ENCODE measurements at places on chromosomes 12 and 14. TPM values are rescaled to one million over a fixed set of nuclear protein-coding genes. Genes with fewer than 3 reads are reported as not detected.

DNA sequence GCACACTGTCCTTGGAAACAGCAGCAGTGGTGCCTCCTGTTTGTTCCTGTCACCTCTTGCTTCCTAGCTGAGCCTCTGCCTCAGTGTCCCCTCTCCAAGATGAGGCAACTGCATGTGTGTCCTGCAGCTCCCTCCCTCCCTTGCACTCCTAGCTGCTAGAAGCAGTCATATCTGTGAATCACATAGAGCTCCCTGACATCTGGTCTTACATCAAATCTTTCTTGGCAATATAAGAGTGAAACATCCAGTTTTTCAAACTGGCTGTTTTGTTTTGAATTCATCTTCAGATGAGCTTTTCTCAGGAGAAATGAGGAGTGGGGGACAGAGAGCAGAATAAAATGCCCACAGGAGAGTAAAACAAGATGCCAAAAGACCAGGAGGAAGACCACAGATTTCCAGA lies 103.7 kb downstream of the VCPKMT start:
- H3K27me3 ChIP-seq, result no peaks in the 10 kb centered on the region
- H3K36me3 ChIP-seq, result no peaks in the 10 kb centered on the region
- peak overlapping the region; percentile 73 for H3K27ac ChIP-seq
- no peak for DNase-seq

DNA sequence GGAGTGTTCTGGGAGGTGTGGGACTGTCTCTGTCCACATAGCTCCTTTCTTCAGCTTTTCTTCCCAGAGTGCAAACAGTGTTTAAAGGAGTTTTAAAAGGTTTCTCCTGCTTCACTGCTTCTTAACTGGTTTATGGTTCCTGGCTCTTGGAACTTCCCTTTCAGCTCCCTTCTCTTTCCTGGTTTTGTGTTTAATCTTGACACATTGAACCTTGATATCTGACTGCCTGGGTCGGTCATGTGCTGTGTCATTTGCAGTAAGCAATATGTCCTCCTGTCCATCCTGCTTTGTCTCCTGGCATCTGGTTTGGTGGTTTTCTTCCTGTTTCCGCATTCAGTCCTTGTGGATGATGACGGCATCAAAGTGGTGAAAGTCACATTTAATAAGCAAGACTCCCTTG lies 2.2 kb downstream of the TMEM106C start:
- H3K4me1 ChIP-seq, result peaks cover 29% of the 10 kb centered on the region
- H3K36me3 ChIP-seq, result no peaks in the 10 kb centered on the region
- H3K4me3 ChIP-seq, result peak overlapping the region; percentile 22
- H3K27ac ChIP-seq, result no peak overlapping the region
- H3K27me3 ChIP-seq, result peaks cover 11% of the 10 kb centered on the region

- H3K36me3 ChIP-seq, result no peaks in the 10 kb centered on the region
- DNase-seq, result no peak
- peaks cover 5% of the 10 kb centered on the region for H3K4me1 ChIP-seq
- H3K4me3 ChIP-seq, result no peak overlapping the region
- H3K27ac ChIP-seq, result no peak overlapping the region
Measured at GRCh38 chr12:11593013-11593412, 56.5 kb upstream of the ETV6 start.

GRCh38 chr14:91108941-91109611 lies 4.8 kb upstream of the DGLUCY start:
- H3K27ac ChIP-seq, result no peak overlapping the region
- DNase-seq, result no peak
- H3K4me3 ChIP-seq, result no peak overlapping the region
- H3K36me3 ChIP-seq, result no peaks in the 10 kb centered on the region
- peaks cover 30% of the 10 kb centered on the region for H3K4me1 ChIP-seq

- H3K27ac ChIP-seq, result no peak overlapping the region
- no peaks in the 10 kb centered on the region for H3K27me3 ChIP-seq
- no peak overlapping the region for H3K4me3 ChIP-seq
- DNase-seq, result no peak
Measured at GRCh38 chr12:124626971-124627411, 59.6 kb upstream of the NCOR2 start.

GRCh38 chr12:105820429-105821125 lies 318.2 kb downstream of the NUAK1 start:
- peak overlapping the region; percentile 21 for H3K27ac ChIP-seq
- H3K4me1 ChIP-seq, result peaks cover 65% of the 10 kb centered on the region
- no peak for DNase-seq
- H3K4me3 ChIP-seq, result no peak overlapping the region
- no peaks in the 10 kb centered on the region for H3K27me3 ChIP-seq
- peaks cover 3% of the 10 kb centered on the region for H3K36me3 ChIP-seq

DNA sequence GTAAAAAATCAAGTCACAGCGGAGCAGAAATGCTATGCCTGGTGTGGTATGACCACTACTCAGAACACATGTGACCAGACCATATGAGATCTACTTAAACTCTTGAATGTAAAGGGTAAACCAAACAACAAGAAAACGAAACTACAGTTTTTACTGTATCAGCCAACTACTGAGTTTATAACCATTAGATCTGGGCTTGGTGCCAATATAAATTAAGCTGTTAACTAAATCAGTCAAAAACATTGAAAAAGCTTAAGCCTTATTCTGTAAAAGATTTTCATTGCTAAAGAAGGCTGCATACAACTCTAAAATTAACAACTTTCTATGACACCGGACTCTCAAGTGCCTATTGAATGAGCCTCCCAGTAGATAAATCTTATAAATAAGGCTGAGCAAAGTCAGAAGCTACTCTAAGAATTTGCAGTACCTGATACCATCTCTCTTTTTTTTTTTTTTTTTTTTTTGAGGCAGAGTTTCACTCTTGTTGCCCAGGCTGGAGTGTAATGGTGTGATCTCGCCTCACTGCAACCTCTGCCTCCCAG lies 35.4 kb downstream of the SPTLC2 start:
- H3K36me3 ChIP-seq, result no peaks in the 10 kb centered on the region
- no peak for DNase-seq
- H3K27me3 ChIP-seq, result no peaks in the 10 kb centered on the region
- peaks cover 17% of the 10 kb centered on the region for H3K4me1 ChIP-seq
- no peak overlapping the region for H3K27ac ChIP-seq

DNA sequence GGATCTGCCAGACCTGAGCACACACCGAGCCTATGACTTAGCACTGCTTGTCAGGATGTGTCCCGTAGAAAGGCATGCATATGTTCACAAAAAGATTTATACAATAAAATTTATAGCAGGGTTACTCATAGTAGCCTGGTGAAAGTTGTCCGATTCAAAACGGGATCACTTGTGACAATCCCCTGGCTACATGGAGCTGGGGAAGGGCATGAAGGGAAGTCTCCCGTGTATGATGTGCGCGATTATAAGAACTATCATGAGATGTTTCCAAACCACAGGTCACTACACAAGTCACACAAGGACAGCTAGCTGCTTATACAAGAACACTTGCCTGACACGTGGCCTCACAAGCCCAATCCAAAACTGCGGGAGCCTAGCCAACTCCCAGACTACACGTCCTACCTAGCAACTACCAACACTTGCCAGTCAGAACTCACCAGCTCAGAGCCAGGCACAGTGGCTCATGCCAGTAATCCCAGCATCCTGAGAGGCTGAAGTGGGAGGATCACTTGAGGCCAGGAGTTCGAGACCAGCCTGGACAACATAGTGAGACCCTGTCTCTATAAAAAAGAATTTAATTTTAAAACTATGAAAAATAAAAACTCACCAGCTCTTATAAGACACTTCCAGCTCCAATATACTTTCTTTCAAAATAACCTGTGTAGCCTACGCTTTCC lies 7.5 kb upstream of the CDCA4 start:
- no peak for DNase-seq
- peaks cover 28% of the 10 kb centered on the region for H3K27me3 ChIP-seq
- no peak overlapping the region for H3K27ac ChIP-seq
- H3K36me3 ChIP-seq, result no peaks in the 10 kb centered on the region

DNA sequence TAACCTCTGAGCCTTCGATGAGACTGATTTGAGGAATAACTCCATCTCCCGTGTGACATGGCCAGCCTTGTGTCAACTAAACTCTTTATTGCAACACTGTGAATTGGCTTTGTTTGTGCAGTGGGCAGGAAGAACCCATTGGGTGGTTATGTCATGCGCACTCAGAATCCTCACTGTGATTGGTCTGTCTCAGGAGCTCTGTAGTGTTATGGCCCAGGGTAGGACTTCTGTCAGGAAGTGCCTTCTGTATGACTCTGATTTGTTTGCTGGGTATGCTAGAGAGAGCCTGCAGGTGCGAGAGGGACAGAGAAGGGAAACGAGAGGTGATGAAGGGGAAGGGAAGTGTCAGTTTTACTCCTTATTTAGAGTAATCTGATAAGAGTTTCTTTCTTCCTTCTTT lies 71.5 kb upstream of the DCD start:
- no peaks in the 10 kb centered on the region for H3K4me1 ChIP-seq
- DNase-seq, result no peak

DNA sequence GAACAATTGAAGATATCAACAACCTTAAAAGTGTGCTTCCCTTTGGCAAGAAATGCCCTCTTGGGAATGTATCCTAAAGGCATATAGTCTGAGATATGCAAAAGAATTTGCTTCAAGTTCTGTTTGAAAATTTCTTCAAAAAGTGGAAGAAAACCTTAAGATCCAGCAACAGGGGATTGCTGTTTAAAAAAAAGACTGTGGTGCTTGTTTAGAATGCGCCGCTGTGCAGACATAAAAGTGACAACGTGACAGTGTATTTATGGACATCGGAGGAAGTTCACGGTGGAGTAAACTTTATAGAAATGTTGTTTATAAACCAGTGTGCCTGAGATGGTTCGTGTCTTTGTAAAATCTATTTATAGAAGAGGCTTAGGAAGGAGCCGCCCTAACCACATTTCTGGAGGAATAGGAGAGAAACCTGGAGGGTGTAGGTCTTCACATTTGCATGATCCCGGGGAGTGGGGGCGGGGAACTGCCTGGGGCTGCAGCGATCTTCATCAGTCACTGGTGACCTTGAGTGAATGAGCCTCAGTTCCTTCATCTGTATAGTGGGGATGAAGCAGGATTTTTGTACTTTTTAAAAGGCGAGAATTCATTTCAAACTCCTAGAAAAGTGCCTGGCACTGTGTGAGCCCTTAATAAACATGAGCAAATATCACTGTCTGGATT lies 27.5 kb downstream of the ADGRD1 start:
- DNase-seq, result no peak
- no peak overlapping the region for H3K4me3 ChIP-seq
- no peak overlapping the region for H3K27ac ChIP-seq
- H3K36me3 ChIP-seq, result no peaks in the 10 kb centered on the region

GRCh38 chr14:65789363-65789762 lies 376.8 kb downstream of the FUT8 start:
- no peaks in the 10 kb centered on the region for H3K36me3 ChIP-seq
- H3K27me3 ChIP-seq, result no peaks in the 10 kb centered on the region
- peaks cover 4% of the 10 kb centered on the region for H3K4me1 ChIP-seq
- H3K27ac ChIP-seq, result no peak overlapping the region

DNA sequence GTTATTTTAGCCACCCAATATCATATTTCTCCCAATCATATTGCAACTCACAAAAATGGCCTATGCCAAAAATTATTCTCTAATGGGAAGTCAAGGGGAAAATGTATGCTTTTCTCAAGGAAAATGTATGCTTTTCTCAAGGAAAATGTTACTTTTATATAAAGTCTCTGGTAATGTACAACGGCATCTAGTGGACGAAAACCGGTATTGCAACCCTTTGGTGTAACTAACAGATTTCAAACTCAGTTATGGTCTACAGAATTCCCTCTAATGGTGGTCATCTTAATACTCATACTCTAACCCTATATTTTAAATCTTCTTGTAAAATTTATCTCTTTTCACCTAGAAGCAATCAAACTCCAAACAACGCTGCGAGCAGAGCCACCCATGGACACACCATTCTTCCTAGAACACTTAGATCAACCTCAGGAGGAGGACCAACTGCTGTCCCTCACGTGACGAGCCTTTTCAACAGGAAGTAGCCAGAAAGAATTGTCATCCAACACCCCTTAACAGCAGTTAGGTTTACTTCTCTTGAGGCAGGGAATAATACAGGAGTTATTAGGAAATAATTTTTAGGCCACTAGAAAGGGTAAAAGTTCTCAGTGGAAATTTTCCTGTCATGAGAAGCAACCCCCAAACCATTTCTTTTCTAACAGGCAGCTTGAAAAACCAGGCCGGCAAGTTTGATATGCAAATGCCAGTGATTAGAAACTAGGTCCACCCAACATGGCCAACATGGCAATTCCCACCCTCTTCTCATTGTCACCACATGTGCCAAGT lies 20.1 kb downstream of the APOBEC1 start:
- peaks cover 3% of the 10 kb centered on the region for H3K4me1 ChIP-seq
- H3K36me3 ChIP-seq, result no peaks in the 10 kb centered on the region

GRCh38 chr12:13283867-13284266 lies 87.3 kb downstream of the EMP1 start:
- H3K36me3 ChIP-seq, result no peaks in the 10 kb centered on the region
- H3K27ac ChIP-seq, result no peak overlapping the region
- DNase-seq, result no peak
- H3K27me3 ChIP-seq, result peaks cover 4% of the 10 kb centered on the region
- H3K4me1 ChIP-seq, result no peaks in the 10 kb centered on the region

DNA sequence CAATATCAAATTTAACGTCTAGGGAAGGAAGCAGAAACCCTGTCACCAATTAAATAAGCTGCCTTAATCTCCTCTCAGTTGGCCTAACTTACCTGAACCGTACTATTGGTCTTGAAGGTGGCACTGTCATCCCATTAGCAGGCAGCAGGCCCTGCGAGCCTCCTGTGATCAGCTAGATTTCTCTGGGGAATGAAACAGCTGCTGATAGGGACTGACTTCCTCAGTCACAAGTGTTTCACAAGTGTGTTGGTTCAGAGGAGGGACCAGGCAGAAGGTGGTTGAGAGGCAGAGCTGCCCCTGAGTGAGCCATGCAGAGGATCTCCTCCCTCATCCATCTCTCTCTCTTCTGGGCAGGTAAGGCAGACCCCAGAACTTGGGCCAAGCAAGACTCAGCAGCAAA lies 166.8 kb downstream of the DAD1 start:
- no peaks in the 10 kb centered on the region for H3K36me3 ChIP-seq
- no peak overlapping the region for H3K4me3 ChIP-seq
- no peak for DNase-seq
- peaks cover 2% of the 10 kb centered on the region for H3K4me1 ChIP-seq
- no peak overlapping the region for H3K27ac ChIP-seq
- H3K27me3 ChIP-seq, result peaks cover 75% of the 10 kb centered on the region

GRCh38 chr12:97530245-97530644 lies 67.6 kb downstream of the RMST start:
- no peak overlapping the region for H3K4me3 ChIP-seq
- H3K27ac ChIP-seq, result no peak overlapping the region
- H3K36me3 ChIP-seq, result peaks cover 5% of the 10 kb centered on the region
- no peak for DNase-seq
- no peaks in the 10 kb centered on the region for H3K27me3 ChIP-seq

GRCh38 chr12:122190842-122191668 lies 8.1 kb downstream of the LRRC43 start:
- peaks cover 3% of the 10 kb centered on the region for H3K27me3 ChIP-seq
- no peak overlapping the region for H3K27ac ChIP-seq
- no peaks in the 10 kb centered on the region for H3K36me3 ChIP-seq
- H3K4me1 ChIP-seq, result peaks cover 4% of the 10 kb centered on the region

The NRL gene
- 1.2 TPM for total RNA-seq

The TSPAN11 gene
- 21.4 TPM for total RNA-seq

The R3HDM2 gene
- 57.5 TPM for total RNA-seq

The CNTN1 gene
- 0.77 TPM for total RNA-seq

The ARHGDIB gene
- 1.5 TPM for total RNA-seq

The LRR1 gene
- total RNA-seq, result 42.9 TPM

The ENDOU gene
- not detected for total RNA-seq

The PARPBP gene
- total RNA-seq, result 31.9 TPM

The ALG10B gene
- 17.1 TPM for total RNA-seq

The IFT43 gene
- 32.8 TPM for total RNA-seq

The WNT1 gene
- 1.2 TPM for total RNA-seq

The KCNH5 gene
- 0.44 TPM for total RNA-seq

The GPR84 gene
- total RNA-seq, result not detected

The FOXG1 gene
- total RNA-seq, result not detected

The NGB gene
- total RNA-seq, result not detected

The CRY1 gene
- 24.8 TPM for total RNA-seq

The ANKRD33 gene
- total RNA-seq, result not detected
